ENCODE measurements at places on chromosomes 16 and 17. TPM values are rescaled to one million over a fixed set of nuclear protein-coding genes. Genes with fewer than 3 reads are reported as not detected.

The SGCA gene
- not detected for total RNA-seq

The ARHGDIG gene
- total RNA-seq, result 0.13 TPM

The DRC7 gene
- total RNA-seq, result 0.13 TPM

The GDPD3 gene
- total RNA-seq, result 1.4 TPM

The TRIM16 gene
- total RNA-seq, result 41.5 TPM

The CCDC102A gene
- total RNA-seq, result 8.9 TPM

The NPEPPS gene
- 78.0 TPM for total RNA-seq

The NT5M gene
- 4.2 TPM for total RNA-seq

The TNRC6A gene
- total RNA-seq, result 21.5 TPM

The PYDC1 gene
- not detected for total RNA-seq

The CRHR1 gene
- total RNA-seq, result not detected

The CCDC40 gene
- total RNA-seq, result 0.90 TPM

The CHST6 gene
- total RNA-seq, result 0.64 TPM

The CTDNEP1 gene
- 25.9 TPM for total RNA-seq

Measured in dermis microvascular lymphatic vessel endothelial cell (primary cell).